ENCODE measurements at places on chromosomes 5 and 9.

DNA sequence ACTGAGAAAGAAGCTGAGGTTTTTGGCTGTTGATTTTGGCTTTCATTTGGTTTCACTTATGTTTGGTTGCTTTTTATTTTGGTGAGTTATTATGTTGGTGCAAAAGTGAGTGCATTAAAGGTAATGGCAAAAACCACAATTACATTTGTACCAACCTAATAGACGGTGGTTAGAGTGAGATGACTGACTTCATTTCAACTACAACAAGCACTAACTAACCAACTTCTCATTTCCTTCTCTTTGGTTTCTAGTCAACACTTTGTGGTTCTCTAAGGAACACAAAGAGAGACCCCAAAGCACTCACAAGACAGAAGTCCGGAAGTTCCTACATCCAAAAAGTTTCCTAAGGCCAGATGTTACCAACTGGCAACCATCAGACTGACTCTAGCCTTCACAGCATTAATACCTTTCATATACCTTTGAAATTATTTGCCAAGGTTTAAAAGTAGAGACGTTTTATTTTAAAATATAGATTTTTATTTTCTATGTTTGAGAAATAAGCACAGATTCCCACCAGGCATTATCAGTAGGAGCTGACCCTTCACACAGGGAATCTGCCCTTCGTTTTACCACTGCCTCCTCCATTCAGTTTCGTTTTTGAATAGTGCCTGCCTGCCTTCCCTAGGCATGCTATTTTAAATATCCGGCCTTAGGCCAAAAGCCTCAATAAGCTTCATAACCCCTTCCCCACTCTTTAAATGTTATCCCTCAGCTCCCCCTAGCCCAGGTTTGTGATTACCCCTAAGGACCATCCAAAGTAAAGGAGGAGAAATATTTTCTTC lies 301.1 kb upstream of the PTGER4 start:
- no peaks in the 10 kb centered on the region for H3K27me3 ChIP-seq
- no peak overlapping the region for H3K4me3 ChIP-seq
- H3K27ac ChIP-seq: no peak overlapping the region
- no peak for DNase-seq

GRCh38 chr5:36079200-36079781 lies 12.6 kb upstream of the UGT3A2 start:
- no peak overlapping the region for H3K27ac ChIP-seq
- no peaks in the 10 kb centered on the region for H3K4me1 ChIP-seq
- H3K4me3 ChIP-seq: no peak overlapping the region

- DNase-seq: no peak
- H3K36me3 ChIP-seq: no peaks in the 10 kb centered on the region
- no peak overlapping the region for H3K27ac ChIP-seq
- H3K27me3 ChIP-seq: no peaks in the 10 kb centered on the region
Measured at GRCh38 chr5:113678924-113679575, 165.6 kb downstream of the YTHDC2 start.

DNA sequence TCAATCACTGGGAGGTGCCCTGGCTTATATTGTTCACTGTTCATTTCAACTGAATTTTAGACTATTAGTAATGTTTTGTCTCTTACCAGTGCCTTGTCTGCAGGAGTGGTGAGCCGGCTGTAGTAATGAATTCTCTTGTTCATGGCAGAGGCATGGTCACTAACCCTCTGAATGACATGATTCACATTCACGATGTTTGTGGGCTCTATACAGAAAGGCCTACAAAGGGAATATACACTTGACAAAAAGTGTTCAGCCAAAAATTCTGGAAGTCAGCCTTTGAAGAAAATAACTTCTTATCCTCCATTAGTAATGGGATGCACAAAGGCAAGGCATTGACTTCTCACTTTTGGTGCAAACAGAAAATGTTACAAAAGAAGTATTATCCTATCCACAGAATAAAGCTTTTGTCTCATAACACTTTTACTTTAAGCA lies 39.6 kb downstream of the SLC38A9 start:
- H3K27ac ChIP-seq: no peak overlapping the region
- H3K36me3 ChIP-seq: no peaks in the 10 kb centered on the region
- no peaks in the 10 kb centered on the region for H3K4me1 ChIP-seq
- H3K27me3 ChIP-seq: no peaks in the 10 kb centered on the region

GRCh38 chr5:43270645-43271044 lies 42.6 kb downstream of the HMGCS1 start:
- H3K27me3 ChIP-seq: no peaks in the 10 kb centered on the region
- H3K27ac ChIP-seq: no peak overlapping the region
- H3K36me3 ChIP-seq: no peaks in the 10 kb centered on the region
- no peaks in the 10 kb centered on the region for H3K4me1 ChIP-seq

DNA sequence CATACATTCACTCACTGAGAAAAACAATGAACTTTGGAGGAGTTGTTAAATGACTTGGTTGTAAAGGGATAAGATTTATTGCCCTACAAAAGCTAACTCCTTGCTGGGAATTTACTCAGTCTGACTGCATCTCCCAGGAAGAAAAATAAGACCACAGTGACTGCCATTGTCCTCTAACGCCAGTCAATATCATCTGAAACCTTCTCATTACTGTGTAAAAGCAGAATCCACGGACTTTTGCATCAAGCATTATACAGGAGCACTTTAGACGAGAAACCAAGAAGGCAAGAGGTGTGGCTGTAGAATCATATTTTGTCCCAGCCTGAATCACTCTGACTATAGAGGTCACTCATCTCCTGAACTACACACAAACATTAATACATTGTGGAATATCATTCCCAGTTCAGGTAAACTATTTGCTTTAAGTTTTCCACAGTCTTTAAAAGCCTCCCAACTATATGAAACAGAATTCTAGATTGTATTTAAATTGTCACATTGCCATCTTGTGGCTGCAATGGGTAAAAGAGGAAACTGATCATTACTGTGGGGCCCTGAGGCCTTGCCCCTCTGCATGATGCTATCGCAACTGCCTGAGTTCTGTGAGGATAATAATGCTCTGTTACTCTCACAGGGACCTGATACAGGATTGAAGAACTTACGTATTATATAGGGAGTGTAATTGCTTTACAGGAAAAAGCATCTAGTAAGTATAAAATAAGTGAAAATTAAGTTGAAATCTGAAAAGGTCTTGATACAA lies 142.9 kb downstream of the SLCO4C1 start:
- no peaks in the 10 kb centered on the region for H3K4me1 ChIP-seq
- H3K27me3 ChIP-seq: no peaks in the 10 kb centered on the region
- H3K4me3 ChIP-seq: no peak overlapping the region
- no peaks in the 10 kb centered on the region for H3K36me3 ChIP-seq
- DNase-seq: no peak

GRCh38 chr5:95384485-95385213 lies 6.5 kb upstream of the FAM81B start:
- H3K27me3 ChIP-seq: no peaks in the 10 kb centered on the region
- no peaks in the 10 kb centered on the region for H3K4me1 ChIP-seq
- H3K36me3 ChIP-seq: no peaks in the 10 kb centered on the region
- no peak overlapping the region for H3K4me3 ChIP-seq

GRCh38 chr5:128858995-128859394 lies 106.3 kb upstream of the SLC27A6 start:
- DNase-seq: no peak
- no peaks in the 10 kb centered on the region for H3K36me3 ChIP-seq
- no peak overlapping the region for H3K4me3 ChIP-seq
- no peaks in the 10 kb centered on the region for H3K4me1 ChIP-seq
- H3K27ac ChIP-seq: no peak overlapping the region

- H3K36me3 ChIP-seq: no peaks in the 10 kb centered on the region
- H3K4me1 ChIP-seq: no peaks in the 10 kb centered on the region
- DNase-seq: peak; percentile 81
- H3K27ac ChIP-seq: peak overlapping the region; percentile 80
- peak overlapping the region; percentile 90 for H3K4me3 ChIP-seq
Measured at GRCh38 chr5:150626853-150627276, 13.6 kb upstream of the SYNPO start.

GRCh38 chr5:30838936-30839496 lies 354.5 kb upstream of the CDH6 start:
- H3K27ac ChIP-seq: no peak overlapping the region
- H3K36me3 ChIP-seq: no peaks in the 10 kb centered on the region
- H3K4me3 ChIP-seq: no peak overlapping the region
- H3K27me3 ChIP-seq: no peaks in the 10 kb centered on the region
- no peak for DNase-seq

GRCh38 chr9:83219924-83220438 lies 157.0 kb upstream of the RASEF start:
- H3K36me3 ChIP-seq: no peaks in the 10 kb centered on the region
- DNase-seq: no peak
- H3K4me1 ChIP-seq: no peaks in the 10 kb centered on the region
- no peaks in the 10 kb centered on the region for H3K27me3 ChIP-seq

DNA sequence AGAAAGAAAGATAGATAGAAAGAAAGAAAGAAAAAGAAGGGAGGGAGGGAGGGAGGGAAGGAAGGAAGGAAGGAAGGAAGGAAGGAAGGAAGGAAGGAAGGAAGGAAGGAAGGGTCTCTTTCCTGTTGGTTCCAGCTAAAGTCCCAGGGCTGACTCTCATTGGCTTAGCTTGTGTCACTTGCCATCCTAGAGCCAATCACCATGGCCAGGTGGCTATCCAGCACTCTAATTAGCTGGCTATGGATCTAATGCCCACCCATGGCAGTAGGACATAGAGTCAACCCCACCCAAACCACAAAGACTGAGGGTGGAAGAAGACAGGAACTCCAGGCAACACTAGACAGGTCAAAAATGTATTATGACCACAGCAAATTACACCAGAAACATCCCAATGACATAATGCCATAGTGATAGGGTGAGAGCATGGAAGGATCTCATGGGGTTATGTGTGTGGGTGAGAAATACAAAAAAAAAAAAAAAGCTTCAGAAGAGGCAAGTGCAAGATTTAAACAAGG lies 10.8 kb upstream of the CPLX2 start:
- no peaks in the 10 kb centered on the region for H3K4me1 ChIP-seq
- no peak for DNase-seq
- no peak overlapping the region for H3K4me3 ChIP-seq
- H3K27ac ChIP-seq: no peak overlapping the region

GRCh38 chr5:162289489-162289888 lies 221.9 kb downstream of the GABRG2 start:
- H3K27me3 ChIP-seq: no peaks in the 10 kb centered on the region
- DNase-seq: no peak
- no peaks in the 10 kb centered on the region for H3K36me3 ChIP-seq

- DNase-seq: no peak
- no peak overlapping the region for H3K27ac ChIP-seq
- no peaks in the 10 kb centered on the region for H3K36me3 ChIP-seq
Measured at GRCh38 chr9:36828611-36829013, 205.5 kb downstream of the PAX5 start.

- H3K4me3 ChIP-seq: no peak overlapping the region
- H3K36me3 ChIP-seq: no peaks in the 10 kb centered on the region
Measured at GRCh38 chr5:74576941-74577456, 63.5 kb downstream of the ENC1 start.

GRCh38 chr5:177369645-177370440 lies 12.1 kb downstream of the RGS14 start:
- no peak for DNase-seq
- H3K27ac ChIP-seq: no peak overlapping the region
- H3K36me3 ChIP-seq: no peaks in the 10 kb centered on the region

GRCh38 chr5:126778675-126779403 lies 1.9 kb downstream of the LMNB1 start:
- no peaks in the 10 kb centered on the region for H3K27me3 ChIP-seq
- no peaks in the 10 kb centered on the region for H3K36me3 ChIP-seq
- H3K4me1 ChIP-seq: peaks cover 3% of the 10 kb centered on the region
- H3K4me3 ChIP-seq: peak overlapping the region; percentile 77
- DNase-seq: no peak
- no peak overlapping the region for H3K27ac ChIP-seq

DNA sequence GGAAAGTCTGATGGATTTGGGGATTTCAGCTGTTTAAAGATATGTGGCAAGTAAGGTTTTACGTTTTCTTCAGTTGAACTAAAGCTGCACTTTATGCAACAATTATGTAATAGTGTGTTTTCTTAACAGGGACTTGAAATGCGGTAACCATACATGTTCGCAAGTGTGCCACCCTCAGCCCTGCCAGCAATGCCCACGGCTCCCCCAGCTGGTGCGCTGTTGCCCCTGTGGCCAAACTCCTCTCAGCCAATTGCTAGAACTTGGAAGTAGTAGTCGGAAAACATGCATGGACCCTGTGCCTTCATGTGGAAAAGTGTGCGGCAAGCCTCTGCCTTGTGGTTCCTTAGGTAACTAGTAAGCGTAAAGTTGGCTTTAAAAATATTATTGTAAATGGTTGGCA lies 28.5 kb downstream of the NFX1 start:
- no peak overlapping the region for H3K27ac ChIP-seq
- no peak for DNase-seq
- no peaks in the 10 kb centered on the region for H3K4me1 ChIP-seq
- no peaks in the 10 kb centered on the region for H3K27me3 ChIP-seq

DNA sequence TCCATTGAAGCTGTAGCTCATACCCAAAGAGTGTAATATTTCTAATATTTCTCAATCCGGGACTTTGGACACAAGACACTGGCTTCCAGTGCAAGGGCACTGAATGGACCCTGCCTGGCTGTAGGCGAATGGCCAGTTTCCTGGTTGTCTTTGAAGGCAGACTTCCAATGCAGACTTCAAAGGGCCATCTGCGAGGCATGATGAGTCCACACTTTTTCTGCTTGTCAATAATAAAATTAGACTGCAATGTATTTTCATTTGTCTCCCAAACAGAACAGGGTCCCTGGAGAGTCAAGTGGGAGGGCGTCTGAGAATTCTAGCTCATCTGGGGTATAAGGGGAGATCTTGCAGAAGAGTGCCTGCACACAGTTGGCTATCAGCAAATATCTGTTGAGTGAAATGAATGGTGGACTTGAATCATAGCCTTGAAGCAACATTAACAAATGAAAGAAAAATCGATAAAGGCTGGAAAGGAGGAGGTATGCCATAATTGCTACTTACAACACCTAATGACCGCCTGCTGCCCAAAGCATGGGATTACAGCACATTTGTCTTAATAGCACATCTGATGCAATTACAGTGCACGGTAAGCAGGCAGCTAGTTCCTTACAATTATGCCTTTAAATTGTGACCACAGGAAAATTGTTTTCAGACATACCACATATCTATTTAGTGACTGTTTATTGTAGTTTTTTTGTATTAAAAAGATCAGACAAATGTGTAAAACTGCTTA lies 137.5 kb downstream of the ARHGEF28 start:
- no peak overlapping the region for H3K27ac ChIP-seq
- no peak for DNase-seq
- no peaks in the 10 kb centered on the region for H3K27me3 ChIP-seq

GRCh38 chr5:175683921-175684320 lies 26.1 kb downstream of the HRH2 start:
- no peaks in the 10 kb centered on the region for H3K36me3 ChIP-seq
- H3K27ac ChIP-seq: no peak overlapping the region
- peak; percentile 26 for DNase-seq
- H3K27me3 ChIP-seq: no peaks in the 10 kb centered on the region
- H3K4me1 ChIP-seq: no peaks in the 10 kb centered on the region
- no peak overlapping the region for H3K4me3 ChIP-seq

DNA sequence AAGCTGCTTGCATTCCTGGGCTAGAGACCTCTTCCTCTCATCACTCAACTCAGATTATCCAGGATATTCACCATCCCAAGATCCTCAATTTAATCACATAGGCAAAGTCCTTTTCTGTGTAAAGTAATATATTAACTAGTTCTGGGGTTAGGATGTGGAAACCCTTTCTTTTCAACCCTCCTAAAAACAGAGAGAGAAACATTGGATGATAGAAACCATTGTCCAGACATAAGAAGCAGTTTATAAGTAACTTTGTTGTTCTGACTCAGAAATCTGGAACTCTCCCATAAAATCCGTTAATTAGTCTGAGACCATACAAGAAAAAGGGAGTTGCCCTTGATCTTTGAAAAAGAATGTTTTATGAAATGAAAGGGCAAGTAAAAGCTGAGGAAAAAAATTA lies 817.1 kb upstream of the CDH9 start:
- H3K4me1 ChIP-seq: no peaks in the 10 kb centered on the region
- H3K36me3 ChIP-seq: no peaks in the 10 kb centered on the region
- no peak overlapping the region for H3K27ac ChIP-seq
- DNase-seq: no peak
- H3K27me3 ChIP-seq: no peaks in the 10 kb centered on the region
- H3K4me3 ChIP-seq: no peak overlapping the region
